ENCODE measurements at places on chromosomes 1 and 21. TPM values are rescaled to one million over a fixed set of nuclear protein-coding genes. Genes with fewer than 3 reads are reported as not detected.
A peak's percentile ranks its signal among the peaks of the same experiment; 100 is the strongest.

- no peak for DNase-seq
Observed at GRCh38 chr21:45640888-45641479, 2.5 kb upstream of the PCBP3 start.

DNA sequence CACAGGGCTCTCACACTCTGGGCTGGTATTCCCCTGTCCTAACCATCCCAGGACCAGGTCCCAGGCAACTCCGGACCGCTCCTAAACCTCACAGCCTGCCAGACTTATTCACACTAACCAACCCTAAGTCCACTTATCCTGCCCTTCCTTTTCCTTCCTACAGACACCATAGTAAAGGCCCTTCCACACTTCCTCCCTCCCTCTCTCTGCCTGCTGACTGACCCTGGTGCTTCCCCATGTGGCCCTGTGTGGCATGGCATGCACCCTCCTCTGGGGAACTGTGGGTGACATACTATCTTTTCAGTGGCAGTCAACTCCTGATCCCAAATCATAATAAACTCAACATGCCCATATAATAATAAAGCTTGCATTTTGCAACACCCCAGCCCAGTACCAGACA lies 155.1 kb upstream of the DNAH14 start:
- peak; percentile 5 for DNase-seq

DNA sequence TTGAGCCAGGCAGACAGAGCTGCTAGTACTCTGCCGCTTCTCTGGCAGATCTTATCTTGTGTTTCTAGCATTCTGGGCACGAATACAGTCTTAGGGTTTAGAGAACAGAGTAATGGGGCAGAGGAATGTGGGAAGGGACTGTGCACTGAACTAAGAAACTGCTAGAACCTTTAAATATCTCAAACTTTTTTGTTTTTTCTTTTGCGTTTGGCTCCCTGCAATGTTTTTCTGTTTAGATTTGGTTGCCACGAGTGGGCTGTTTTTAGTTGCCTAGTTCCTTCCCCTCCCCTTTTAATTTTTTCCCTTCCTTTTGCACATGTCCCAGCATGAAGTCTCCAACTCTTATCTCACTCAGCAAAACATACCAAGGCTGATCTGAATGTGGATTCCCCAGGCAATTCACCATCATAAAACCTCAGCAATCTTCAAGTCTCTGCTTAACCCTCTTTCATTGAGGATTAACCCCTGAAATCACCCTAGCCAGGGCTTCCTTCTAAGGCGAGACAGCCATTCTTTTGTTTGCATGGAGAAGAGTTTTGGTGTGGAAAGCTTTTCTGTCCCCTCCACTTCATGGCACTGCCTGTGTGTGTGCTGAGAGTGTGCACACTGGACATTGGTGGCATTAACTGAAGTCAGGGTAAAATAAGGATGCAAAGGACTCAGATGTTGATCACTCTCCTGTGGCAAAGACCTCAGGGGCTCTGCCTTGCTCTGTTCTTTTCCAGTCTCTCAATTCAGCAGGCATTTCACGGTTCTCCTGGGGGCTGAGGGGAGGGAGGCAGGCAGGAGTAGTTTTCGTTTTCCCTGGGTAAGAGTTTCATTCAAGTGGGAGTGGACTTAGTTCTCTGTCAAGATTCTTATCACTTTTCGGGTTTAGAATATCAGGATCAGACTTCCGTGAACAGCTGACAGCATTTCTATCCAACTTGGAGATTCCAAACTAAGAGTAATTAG lies 2.8 kb upstream of the ATF3 start:
- peak; percentile 76 for DNase-seq

- peak; percentile 99 for DNase-seq
Observed at GRCh38 chr1:43021547-43022474, 63.1 kb upstream of the SLC2A1 start.

GRCh38 chr21:42411197-42411869 lies 7.6 kb downstream of the UBASH3A start:
- no peak for DNase-seq

DNA sequence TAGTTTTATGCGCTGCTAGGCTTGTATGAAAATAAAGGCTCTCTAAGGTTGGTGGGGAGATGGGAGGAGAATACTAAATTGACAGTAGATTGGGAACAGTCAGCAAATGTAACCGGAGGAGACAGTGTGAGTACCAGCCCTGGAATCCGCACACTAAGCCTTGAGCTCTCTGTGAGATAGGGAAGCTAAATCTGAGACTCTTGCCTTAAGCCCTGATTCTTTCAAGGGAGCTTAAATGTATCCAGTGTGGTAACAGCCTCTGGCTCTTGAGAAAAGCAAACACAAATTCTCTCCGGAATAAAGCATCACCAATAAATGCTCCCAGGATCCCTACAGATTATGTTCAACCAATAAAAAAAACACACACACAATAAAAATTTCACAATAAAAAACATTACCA lies 33.0 kb upstream of the PDPN start:
- DNase-seq, result no peak

- DNase-seq, result no peak
Observed at GRCh38 chr21:46001821-46002681, 20.5 kb downstream of the COL6A1 start.

DNA sequence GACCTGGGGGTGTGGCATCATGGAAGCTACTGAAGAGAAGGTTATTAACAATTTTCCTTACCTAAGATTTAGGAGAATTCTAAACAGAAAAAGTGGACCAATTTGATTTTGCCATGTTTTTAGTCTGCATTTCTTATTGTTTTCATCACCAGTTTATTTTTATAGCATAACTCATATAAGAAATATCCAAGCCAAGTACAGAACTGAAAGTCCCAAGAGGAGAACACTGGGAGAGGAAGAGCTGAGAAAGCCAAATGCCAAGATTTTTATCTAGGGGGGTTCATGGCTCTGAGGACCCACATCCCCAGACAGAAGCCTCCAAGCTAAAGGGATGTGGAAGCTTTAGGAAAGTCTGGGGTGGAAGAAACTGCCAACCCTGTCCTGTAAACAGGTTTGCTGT lies 109.4 kb upstream of the DUSP10 start:
- no peak for DNase-seq

DNA sequence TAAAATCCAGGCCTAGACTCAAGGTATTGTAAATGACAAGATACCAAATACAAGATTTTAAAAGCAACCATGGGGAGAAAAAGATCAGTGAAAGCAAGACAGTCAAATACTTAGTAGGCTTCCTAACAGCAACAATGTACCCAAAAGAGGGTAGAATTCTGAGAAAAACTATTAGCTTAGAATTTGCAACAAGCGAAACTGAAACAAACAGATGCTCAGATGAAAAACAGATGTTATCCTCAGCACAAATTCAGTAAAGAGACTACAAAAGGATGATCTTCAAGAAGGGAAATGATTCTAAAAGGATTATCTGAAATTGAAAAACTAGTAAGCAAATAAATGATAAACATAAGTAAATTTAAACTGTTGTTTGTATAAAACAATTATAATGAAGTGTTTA lies 40.0 kb downstream of the PDC start:
- no peak for DNase-seq

Gene OR6N1
- total RNA-seq, result not detected

Gene VHLL
- total RNA-seq, result not detected

Gene BATF3
- not detected for total RNA-seq
